RPMI7951 (cell line): ENCODE measurements at places on chromosomes 11 and 22. TPM values are rescaled to one million over a fixed set of nuclear protein-coding genes. Genes with fewer than 3 reads are reported as not detected.

GRCh38 chr11:67505605-67506396 is 638 bp upstream of the PITPNM1 start:
- DNase-seq: peak; percentile 94

- no peak for DNase-seq
These were observed 302.0 kb downstream of the ETS1 start for GRCh38 chr11:128285321-128285720.

Gene CARD16
- 22.5 and 28.8 TPM in 2 replicates for total RNA-seq

Gene GRAP2
- 0.78 and 0.84 TPM in 2 replicates for total RNA-seq

- DNase-seq: no peak
These were observed 57.2 kb upstream of the SHANK2 start for GRCh38 chr11:71309611-71310010.

Gene ASCL2
- total RNA-seq: not detected in 2 replicates

DNA sequence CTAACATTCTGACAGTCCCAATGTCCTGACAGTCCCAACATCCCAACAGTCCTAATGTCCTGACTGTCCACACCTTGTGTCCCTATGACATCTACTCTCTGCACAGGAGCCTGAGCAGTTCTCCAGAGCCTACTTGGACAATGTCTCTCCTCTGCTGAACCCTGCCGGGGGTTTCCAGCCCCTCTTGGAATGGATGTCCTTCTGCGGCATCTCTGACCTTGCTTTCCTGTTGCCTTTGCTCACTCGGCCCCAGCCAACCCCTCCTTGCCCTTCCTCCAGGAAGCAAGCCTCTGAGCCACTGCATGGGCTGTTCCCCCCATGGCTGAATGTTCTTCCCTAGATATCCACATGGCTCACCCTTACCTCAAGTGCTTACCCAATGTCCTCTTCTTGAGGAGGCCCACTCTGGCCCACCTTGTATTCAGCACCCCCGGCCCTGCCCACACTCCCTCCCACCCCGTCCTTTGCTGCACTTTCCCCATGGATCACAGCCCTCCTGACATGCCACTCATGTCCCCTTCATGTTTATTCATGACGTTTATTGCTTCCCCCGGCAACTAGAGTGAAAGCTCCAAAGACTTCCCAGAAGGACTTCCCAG is 59.5 kb downstream of the DHCR7 start:
- no peak for DNase-seq

Gene CHST1
- 0.20 and 0.36 TPM in 2 replicates for total RNA-seq

DNA sequence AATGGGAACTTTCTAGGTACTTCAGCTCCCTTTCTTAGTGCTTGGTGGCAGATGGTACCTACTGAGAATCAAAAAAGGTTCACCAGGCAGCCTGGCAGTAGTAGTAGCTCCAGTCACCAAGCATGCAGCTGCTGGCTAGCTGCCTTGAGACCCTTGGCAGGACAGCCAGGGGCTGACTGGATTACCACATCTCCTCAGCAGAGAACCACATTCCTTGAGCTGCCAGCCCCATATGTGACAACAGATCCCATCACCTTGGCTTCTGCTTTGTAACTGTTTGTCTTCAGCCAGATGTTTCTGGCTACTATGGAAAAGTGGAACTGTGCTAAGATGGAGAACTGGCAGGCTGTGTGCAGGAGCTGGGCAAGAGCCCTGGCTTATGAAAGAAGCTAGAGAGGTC is 39.6 kb upstream of the CHRM4 start:
- DNase-seq: no peak

Gene TCN1
- total RNA-seq: 0.29 TPM in 1 of 2 replicates, not detected in the other

GRCh38 chr11:94731880-94732601 is 36.1 kb upstream of the AMOTL1 start:
- peak; percentile 99 for DNase-seq
